ENCODE measurements at places on chromosomes 1 and 21. TPM values are rescaled to one million over a fixed set of nuclear protein-coding genes. Genes with fewer than 3 reads are reported as not detected.
A peak's percentile ranks its signal among the peaks of the same experiment; 100 is the strongest.

DNA sequence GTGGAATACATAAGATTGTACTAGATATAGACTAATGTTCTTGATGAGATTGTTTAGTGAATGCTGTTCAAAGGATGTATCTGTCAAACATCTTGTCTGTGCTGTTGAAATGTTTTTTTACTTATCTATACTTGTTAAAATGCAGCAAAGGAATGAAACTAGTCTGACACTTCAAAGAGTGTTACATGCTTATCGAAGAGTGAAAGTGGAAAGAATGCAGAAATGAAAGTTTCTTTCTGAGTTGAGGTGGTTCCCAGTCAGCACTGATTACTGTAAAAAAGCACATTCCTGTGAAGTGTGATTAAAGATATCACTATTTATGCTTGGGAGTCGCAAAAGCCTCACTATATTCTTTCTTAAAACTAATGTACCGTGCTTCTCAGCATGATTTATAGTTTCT, 1225.2 kb downstream of the NCAM2 start:
- peak; percentile 6 for DNase-seq

DNA sequence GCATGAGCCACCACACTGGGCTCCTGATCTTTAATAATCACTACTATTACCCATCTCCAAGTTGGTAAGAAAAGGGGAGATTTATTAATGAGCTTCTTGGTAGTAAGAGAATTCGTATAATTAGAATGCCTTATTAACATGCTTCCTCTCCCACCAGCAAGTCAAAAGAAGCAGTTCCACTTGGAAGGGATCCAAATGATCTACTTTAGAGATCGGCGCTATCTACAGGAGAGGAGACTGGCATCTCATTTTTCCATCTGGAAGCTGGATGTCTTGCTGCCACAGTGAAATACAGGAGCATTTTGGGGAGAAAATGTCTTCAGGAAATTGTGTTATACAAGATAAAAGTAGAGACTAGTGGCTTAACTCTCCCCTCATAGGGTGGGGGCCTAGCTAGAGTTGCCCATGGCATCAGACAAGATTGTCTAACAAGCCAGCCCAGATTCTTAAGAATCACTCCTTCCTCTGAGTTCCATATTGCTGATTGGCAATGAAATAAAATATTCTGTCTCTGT, 33.6 kb upstream of the CAMSAP2 start:
- DNase-seq = no peak

DNA sequence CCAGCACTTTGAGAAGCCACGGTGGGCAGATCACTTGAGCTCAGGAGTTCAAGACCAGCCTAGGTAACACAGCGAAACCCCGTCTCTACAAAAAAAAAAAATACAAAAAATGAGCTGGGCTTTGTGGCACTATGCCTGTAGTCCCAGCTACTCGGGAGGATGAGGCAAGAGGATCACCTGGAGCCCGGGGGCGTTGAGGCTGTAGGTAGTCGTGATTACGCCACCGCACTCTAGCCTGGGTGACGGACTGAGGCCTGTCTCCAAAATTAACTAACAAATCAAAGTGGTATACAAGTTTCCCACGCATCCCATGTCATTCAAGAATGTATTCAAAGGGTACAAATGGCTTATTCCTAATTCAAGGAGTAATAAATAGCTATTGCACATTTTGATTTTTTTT, 2.4 kb downstream of the AUNIP start:
- no peak for DNase-seq

DNA sequence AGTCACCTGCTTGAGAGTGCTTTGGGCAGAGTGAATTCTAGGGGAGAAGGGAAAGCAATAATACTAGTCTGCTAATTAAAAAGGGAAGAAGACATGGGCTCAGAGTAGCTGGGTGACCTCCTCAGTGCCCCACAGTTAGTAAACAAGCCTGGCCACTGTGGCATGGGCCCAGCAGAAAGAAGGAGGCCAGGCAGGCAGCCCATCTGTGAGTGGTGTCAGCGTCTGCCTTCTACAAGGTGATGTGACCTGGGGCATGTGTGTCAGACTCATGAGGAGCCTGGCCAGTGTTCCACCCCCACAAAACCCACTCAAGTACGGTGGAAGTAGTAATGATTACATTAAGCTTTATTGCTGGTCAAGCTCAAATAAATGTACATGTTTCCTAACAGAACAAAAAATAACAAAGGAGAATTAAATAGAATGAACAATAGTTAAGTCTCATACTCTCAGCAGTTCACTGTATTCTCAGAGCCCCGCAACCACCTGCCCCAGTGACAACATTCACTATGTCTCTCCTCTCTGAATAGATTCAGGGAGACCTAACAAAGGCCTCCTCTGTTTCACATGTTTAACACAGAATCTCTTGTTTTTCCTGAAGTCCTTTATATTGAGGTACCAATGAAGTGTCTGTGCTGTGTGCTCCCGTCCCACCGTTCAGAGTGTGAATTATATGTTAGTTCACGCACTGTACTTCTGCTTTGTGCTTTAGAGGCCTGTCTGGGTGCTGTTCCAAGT, 32.5 kb downstream of the SLC22A15 start:
- DNase-seq = no peak

GRCh38 chr1:93081716-93082115, 2.6 kb downstream of the MTF2 start:
- no peak for DNase-seq

DNA sequence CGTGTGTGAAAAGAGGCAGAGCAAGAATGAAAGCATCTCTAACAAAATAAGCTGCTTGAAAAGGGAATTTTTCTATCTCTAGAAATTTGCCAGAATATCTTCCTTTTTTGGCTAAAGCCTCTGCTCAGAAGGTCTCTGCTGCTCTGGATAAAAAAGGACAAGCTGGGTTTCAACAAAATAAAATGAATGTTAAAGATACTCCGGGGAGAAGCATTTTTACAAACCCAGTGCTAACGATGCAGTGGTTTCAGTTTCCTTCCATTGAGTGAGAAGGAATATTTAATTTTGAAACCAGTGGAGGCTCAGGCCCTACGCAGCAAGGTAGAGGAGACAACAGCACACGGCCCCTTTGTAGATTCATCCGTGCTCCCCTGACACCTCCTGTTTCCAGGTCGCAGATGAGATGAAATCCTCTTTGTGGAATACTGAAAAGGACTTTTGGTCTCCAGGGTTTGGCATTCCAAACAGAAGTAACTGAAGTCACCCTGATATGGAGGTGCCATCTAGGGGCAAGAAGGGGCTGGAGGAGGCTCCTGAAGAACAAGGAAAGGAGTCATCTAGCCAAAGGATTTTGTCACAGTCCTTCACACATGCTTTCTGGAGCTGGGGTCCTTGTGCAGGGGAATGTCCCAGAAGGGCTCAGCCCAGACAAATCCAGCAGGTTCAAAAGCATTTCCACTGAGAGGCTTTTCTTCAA, 65.7 kb upstream of the SYT6 start:
- no peak for DNase-seq

GRCh38 chr1:109389638-109390341, 7.9 kb downstream of the SORT1 start:
- no peak for DNase-seq

The FMO4 gene
- total RNA-seq = 2.1 TPM

The SERPINC1 gene
- not detected for total RNA-seq

The DNASE2B gene
- total RNA-seq = not detected

The SLAMF9 gene
- total RNA-seq = not detected

The DESI2 gene
- total RNA-seq = 32.5 TPM

Data from activated naive CD4-positive, alpha-beta T cell treated with anti-CD3 and anti-CD28 coated beads for 36 hours (primary cell).